ENCODE measurements at places on chromosomes 3 and 15. TPM values are rescaled to one million over a fixed set of nuclear protein-coding genes. Genes with fewer than 3 reads are reported as not detected.

The LMAN1L gene
- polyA plus RNA-seq = not detected

The GPR62 gene
- 0.05 TPM for polyA plus RNA-seq

The TUSC7 gene
- polyA plus RNA-seq = not detected

The ZBBX gene
- polyA plus RNA-seq = not detected

The CASR gene
- polyA plus RNA-seq = not detected

The CX3CR1 gene
- polyA plus RNA-seq = 0.04 TPM

The LRRC31 gene
- not detected for polyA plus RNA-seq

The EEFSEC gene
- 7.3 TPM for polyA plus RNA-seq

- DNase-seq = no peak
Measured at GRCh38 chr15:55942332-55942731, 51.1 kb downstream of the NEDD4 start.

DNA sequence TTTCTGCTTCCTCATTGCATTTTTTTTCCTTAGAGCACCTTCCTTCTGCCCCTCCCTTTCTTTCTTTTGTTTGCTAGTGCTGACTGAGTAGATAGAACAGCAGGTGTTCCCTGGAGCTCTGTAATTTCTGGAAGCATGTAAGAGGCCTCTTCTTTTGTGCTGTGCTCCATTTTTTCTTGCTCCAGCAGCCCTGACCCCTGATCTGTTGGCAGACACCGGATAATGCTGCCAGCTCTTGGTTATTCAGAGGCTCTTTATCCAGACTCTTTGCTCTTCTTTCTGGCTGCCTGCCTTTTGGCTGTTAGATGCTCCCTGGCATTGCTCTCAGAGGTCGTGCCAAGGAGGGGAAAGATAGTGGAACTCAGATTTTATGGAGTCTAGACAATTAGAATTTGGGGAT lies 104.4 kb upstream of the RBMS3 start:
- DNase-seq = no peak

- DNase-seq = no peak
Measured at GRCh38 chr3:30167541-30168011, 438.8 kb upstream of the TGFBR2 start.

DNA sequence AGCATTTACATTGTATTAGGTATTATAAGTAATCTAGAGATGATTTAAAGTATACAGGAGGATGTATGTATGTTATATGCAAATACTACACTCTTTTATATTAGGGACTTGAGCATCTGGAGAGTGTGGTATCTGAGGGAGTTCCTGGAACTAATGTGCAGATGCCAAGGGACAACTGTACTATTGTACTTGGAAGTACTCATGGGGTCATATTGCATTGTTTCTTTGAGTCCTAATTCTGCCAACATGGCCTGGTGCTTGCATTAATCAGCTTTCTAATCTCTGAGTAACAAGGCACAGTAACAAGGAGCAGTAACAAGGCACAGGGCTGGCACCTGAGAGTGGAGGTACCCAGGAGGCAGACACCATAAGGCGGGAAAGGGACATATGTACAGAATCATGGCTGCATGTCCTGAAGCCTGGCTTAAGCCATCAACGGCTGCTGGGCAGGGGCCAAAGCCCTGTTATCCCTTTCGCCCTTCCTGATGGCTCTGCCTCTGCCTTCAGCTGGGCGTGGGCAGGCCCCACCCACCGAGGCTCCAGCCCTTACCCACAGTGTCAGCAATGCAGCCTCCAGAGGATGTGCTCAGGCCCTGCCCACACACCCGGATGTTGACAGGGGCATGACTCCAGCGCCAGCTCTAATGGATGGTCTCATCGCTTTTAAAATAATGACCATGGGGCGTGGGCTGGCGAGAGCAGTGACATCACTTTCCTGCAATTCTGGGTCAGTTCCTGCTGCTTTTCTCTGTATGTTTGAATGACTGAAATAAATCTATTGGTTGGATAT lies 22.9 kb downstream of the CEMIP start:
- DNase-seq = no peak

GRCh38 chr15:68051109-68051508 lies 3.0 kb upstream of the PIAS1 start:
- DNase-seq = peak; percentile 39

GRCh38 chr3:42683875-42684598 lies 1.3 kb upstream of the KLHL40 start:
- peak; percentile 53 for DNase-seq

DNA sequence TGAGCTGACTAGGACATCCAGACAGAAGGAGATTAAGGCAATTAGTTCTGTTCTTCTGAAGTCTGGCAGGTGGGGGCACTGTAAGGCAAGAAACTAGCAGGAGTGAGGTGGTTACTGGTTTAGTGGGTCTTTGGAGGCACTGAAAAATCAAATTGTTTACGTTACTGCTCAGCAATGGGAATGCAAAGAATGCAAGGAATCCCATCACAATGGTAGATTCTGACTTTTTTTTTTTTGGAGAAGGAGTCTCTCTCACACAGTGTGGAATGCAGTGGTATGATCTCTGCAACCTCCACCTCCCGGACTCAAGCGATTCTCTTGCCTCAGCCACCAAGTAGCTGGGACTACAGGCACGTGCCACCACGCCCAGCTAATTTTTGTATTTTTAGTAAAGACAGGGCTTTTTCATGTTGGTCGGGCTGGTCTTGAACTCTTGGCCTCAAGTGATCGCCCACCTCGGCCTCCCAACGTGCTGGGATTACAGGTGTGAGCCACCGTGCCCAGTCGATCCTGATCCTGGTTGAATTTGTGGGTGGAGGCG lies 16.4 kb downstream of the FAM107A start:
- peak; percentile 42 for DNase-seq

GRCh38 chr15:99704444-99704838 lies 28.8 kb downstream of the LYSMD4 start:
- DNase-seq = peak; percentile 78

DNA sequence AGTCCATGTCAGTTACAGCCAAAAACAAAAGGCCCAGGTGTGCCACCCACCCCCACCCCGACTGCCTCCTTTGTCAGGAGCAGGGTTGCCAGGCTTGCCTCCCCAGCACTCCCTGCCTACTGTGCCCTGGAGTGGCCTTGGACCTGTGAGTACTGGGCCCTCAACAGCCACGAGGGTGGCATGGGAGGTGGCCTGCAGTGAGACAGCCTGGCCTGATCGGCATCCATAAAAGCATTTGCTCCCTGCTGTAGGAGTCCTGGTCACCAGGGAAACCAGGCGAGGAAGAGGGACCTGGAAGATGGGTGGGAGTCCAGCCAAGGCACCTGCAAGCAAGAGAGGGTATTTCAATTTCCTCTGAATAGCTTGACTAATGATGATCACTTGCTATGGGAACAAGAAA lies 56.4 kb upstream of the KCNMB2 start:
- DNase-seq = no peak

DNA sequence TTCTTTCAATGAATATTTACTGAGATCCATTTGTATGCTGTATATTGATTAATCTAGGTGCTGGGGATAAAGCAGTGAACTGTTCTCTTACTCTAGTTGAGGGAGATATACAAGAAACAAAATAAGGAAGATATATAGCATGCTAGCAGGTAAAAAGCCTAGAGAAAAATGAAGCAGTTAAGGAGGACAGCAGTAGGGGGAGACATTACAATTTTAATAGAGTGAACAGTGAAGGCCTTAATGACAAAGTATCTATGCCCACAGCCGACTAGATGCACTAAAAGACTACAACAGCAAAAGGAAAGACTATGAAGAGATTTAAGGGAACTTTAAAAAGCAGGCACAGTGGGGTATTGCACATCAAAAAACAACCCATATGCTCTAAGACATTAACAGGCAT lies 81.4 kb downstream of the XRN1 start:
- peak; percentile 10 for DNase-seq

GRCh38 chr3:21484828-21485144 lies 266.2 kb downstream of the ZNF385D start:
- DNase-seq = no peak

DNA sequence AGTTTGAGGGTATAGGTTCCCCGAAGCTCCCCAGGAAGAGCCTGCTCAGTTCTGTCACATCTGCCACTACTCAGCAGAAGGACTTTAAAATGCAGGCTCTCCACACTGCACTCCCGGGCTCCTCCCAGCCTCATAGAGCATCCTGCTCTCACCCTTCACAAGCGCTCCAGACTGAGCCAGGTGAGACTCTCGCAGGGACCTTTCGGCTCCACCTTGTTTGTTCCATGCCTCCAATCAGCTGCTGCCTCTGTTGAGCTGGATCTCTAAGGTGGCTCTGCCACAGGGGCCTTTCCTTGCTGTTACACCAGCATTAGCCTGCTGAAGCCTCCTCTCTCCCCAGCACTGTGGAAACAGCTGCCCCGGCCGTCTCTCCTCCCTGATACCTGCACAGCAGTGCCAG lies 56.1 kb downstream of the SLCO3A1 start:
- DNase-seq = no peak

DNA sequence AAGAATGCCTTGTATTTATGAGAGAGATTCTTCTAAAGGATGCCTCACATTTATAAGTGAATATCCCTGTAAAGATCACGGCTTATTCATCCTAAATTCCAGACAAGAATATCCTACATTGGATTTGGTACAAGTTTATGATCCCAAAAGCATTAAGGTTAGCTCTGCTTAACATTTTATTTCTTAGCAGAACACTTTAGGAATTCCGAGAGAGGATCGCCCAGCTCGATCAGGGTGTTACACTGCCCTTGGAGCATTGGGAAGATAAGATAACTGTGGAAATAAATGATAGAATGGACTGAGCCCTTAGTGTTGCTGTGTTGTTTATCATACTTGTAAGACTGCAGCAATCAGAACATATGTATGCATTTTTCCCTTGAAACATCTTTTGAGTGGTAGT lies 223.0 kb upstream of the CDIN1 start:
- DNase-seq = no peak

- DNase-seq = no peak
Measured at GRCh38 chr3:35970793-35971192, 331.5 kb downstream of the ARPP21 start.

DNA sequence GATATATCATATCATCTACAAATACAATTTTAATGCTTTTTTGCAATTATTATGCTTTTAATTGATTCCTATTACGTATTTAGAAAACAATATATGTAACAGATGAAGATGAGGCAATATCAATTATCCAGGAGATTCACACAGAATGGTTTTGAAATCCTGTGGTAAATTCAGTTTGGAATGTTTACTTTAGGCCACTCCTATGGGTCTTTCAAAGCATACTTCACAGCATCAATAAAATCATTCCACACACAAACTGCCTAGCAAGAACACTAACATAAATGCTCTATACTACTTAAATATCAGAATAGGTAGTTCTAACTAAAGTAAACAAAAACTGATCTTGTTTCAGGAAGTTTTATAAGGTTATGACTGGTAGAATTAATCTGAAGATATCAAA lies 90.5 kb downstream of the FAM227B start:
- no peak for DNase-seq

- peak; percentile 68 for DNase-seq
Measured at GRCh38 chr15:86743283-86743903, 663.7 kb downstream of the AGBL1 start.

DNA sequence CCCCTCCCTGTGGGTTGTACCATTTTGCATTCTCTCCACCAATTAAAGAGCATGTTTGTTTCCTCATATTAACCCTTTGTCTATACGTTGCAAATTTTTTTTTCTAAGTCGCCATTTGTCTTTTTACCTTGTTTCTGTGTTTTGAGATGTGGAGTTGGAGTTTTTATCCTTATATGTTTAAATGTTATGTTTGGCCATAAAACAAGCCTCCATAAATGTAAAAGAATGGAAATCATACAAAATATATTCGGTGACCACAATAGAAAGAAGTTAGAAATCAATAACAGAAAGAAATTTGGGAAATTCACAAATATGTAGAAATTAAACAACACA lies 29.2 kb downstream of the LRRK1 start:
- no peak for DNase-seq

DNA sequence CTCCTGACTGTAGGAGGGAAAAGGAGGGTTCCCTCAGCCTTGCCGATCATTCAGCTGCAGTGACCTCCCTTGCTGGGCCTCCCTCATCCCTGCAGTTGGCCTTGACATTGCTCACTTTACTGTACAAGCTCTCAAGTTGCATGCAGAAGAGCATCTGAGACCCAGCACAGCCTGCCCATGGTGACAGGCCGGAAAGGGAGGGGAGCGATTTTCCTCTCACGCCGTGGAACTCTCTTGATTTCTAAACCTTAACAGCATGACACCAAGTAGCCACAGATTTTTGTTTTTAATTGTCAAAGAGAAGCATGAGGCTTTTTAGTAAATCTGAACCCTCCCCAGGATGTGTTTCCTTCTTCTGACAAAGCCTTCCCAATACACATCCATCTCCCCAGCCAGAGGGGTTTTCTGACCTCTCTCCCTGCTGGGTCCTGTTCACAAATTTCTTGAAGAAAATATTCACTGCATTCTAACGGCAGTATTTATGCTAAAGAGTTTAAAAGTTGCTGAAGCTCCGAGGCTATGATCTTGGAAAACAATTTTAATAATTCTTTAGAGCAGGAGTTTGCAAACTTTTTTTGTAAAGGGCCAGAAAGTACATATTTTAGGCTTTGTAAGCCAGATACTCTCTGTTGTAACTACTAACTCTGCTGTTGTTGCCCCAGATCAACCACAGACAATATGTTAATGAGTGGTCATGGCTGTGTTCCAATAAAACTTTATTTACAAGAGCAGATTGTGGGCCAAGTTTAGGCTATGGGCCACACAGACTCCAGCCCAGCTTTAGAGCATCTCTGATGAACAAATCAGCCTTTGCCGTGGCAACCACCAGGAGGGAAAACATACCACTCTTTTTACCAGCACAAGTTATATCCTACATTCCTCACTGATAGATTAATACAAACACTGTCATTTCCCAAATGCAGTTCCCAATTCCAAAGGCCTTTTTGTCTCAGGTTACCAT lies 34.8 kb downstream of the LMCD1 start:
- peak; percentile 33 for DNase-seq

DNA sequence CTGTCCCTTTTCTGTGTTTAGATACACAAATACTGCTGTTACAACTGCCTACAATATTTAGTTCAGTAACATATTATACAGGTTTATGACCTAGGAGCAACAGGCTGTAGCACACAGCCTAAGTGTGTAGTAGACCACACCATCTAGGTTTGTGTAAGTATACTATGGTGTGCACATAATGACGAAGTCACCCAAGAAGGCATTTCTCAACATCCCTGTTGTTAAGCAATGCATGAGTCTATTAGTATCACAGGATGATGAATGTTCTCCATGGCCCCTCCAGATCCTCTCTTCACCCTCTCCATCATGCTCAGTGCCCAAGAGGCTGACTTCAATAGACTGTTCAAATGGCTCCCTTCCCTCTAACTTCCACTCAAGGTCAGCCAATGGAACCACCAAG lies 14.6 kb upstream of the SEC62 start:
- no peak for DNase-seq

Data from A549 (cell line).